ENCODE measurements at places on chromosomes 16 and 17.

GRCh38 chr16:19223235-19224170 lies 55.5 kb downstream of the SYT17 start:
- peak; percentile 18 for DNase-seq

DNA sequence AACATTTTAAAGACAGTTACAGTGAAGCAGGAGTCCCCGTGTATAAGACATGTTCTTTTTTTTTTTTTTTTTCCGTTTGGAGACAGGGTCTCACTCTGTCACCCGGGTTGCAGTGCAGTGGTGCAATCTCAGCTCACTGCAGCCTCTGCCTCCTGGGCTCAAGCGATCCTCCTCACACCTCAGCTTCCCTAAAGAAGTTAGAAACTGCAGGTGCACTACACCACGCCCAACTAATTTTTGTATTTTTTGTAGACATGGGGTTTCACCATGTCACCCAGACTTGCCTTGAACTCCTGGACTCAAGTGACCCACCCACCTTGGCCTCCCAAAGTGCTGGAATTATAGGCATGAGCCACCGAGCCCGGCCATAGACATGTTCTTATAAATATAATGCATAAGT lies 3.0 kb downstream of the EVI2B start:
- DNase-seq, result no peak

DNA sequence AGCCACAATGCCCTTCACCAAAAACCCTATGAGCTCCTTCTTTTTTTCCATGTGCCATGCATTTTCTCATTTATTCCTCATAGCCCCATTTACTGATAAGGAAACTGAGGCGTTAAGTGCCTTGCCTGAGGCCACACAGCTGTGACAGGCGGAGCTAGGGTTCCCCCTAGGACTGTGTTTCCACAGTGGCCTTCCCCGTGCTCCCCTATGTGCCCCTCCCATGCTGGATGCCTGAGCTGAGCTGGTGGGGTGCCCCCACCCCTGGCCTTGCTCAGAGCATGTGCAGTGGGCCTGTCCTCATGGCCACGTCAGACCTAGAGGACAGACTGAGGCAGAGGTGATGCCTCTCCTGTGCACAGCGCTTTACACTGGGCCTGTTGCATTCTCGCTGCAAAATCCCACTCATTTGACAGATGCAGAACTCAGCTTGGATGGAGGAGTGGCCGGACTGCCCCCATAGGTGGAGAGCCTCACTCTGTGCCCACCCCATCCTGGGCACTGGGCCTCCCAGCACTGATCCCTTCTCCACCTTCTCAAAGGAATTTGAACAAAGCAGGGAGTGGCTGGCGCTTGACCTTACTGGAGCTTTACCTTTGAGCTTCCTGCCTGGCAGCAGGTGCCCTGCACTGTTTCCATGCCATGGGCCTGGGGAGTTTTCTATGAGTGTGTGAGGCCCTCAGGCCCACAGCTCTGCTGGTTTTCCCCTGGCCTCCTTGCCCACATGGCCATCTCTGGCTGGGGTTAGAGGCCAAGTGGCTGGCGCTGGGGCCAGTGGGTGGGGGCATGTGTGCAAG lies 2.6 kb downstream of the MAP2K3 start:
- no peak for DNase-seq

- DNase-seq, result no peak
These were observed 28.6 kb downstream of the DCAKD start for GRCh38 chr17:45022655-45023339.

- no peak for DNase-seq
These were observed 8.8 kb downstream of the PRCD start for GRCh38 chr17:76548378-76549214.

GRCh38 chr17:78057113-78057740 lies 71.3 kb downstream of the TMC6 start:
- no peak for DNase-seq

- no peak for DNase-seq
These were observed 761 bp downstream of the PDF start for GRCh38 chr16:69329369-69330285.

DNA sequence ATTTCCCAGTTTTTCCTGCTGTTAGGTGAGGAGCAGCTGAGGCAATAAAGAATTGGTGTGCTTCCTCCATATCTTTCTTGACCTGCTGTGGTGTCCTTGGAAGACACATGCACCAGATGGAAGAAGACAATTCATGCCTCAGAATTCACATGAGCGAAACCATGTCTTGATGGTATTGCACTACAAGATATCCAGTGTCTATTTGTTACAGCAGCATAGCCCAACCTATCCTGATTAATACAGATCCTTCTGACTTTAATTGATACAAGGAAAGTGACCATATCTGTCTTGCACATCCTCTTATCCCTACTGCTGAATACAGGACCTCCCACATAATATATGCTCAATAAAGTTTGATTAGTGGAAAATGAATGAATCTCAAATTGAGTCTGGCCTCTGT lies 9.1 kb upstream of the TOX3 start:
- DNase-seq, result no peak

GRCh38 chr16:82954224-82954929 lies 327.6 kb downstream of the CDH13 start:
- DNase-seq, result peak; percentile 27

DNA sequence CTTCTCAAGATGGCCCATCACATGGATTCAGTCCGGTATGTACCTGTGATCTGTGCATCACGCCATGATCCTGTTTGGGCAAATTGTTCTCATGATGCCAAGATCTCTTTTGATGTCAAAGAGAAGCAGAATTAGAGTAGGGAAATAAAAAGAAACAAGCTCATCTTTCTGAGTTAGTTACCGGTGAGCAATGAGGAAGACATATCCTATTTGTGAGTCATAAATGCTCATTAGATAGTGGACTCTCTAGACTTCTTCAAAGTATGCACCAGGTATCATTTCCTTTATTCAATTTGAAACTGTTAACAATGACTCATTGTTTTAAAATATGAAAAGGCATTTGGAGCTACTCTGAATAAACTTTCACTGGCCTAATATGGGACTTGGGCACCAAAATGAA lies 8.0 kb upstream of the KRTAP4-12 start:
- DNase-seq, result peak; percentile 19

DNA sequence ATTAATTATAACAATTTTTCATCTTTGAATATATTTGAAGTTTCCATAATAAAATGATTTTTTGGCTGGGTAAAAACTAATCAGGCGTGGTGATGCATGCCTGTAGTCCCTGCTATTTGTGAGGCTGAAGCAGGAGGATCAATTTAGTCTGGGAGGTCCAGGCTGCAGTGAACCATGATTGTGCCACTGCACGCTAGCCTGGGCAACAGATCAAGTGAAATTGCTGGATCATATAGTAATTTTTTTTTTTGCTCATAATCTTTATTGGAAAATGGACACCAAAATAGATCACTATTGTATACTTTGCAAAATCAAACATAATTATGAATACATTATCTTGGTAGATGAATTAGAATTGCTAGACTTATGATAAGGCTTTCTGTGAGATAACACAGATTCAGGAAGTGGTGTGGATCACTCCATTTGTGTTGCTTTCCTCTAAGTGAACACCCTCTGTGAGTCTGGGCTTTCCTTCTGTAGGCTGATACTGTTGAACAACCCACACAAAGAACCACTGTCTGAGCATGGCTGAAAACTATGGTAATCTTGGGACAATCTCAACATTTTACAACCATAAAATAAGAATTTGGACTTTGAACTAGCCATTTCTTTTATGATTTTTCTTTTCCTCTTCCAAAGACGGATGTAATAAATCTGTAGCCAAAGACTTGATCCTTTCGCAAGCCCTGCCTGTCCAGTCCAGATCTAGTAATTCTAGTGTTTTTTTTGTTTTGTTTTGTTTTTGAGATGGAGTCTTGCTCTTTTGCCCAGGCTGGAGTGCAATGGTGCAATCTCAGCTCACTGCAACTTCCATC lies 5.6 kb upstream of the ST3GAL2 start:
- DNase-seq, result no peak

DNA sequence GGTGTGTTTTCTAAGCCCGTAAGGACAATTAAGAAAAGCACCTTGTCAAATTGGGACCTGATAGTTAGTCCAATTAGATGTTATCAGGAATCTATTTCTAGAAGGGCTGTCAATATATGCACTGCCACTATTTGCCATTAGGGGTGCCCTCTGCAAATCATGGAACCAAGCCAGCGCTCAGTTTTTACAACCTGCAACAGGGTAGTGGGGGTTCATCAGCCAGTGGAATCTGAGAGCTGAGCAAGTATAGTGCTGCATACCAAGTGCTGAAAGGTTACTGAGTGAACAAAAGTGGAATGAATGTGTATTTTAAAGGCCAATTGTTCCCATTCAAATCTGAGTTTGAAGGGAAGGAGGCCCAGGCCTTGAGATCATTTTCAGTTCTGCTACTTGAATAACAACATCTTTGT lies 10.4 kb downstream of the PRR11 start:
- DNase-seq, result peak; percentile 42

DNA sequence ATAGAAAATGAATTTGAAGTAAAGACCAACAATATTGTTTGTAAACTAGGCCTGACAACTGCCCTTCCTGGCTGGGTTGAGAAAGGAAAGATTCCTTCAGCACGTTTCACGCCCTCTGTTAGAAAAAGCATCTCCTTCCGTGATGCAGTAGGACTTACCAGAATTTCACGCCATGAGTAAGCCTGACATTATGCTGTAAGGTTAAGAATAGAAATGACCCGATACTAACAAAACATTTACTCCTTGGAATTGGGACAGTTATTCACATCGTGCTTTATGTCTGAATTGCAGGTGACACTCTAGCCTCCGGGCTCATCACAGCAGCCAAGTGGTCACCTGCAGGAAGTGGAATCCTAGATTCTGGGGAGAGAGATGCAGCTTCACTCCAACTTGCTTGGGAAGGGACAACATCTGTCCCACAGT lies 17.5 kb downstream of the MARCHF10 start:
- DNase-seq, result peak; percentile 88

GRCh38 chr16:275041-275641 lies 603 bp downstream of the RGS11 start:
- DNase-seq, result no peak
